ENCODE measurements at places on chromosomes 4 and X.
A peak's percentile ranks its signal among the peaks of the same experiment; 100 is the strongest.

- DNase-seq: peak; percentile 66
Observed at GRCh38 chr4:88660446-88661294, 37.0 kb downstream of the NAP1L5 start.

- DNase-seq: no peak
Observed at GRCh38 chr4:110007217-110007616, 94.5 kb downstream of the EGF start.

DNA sequence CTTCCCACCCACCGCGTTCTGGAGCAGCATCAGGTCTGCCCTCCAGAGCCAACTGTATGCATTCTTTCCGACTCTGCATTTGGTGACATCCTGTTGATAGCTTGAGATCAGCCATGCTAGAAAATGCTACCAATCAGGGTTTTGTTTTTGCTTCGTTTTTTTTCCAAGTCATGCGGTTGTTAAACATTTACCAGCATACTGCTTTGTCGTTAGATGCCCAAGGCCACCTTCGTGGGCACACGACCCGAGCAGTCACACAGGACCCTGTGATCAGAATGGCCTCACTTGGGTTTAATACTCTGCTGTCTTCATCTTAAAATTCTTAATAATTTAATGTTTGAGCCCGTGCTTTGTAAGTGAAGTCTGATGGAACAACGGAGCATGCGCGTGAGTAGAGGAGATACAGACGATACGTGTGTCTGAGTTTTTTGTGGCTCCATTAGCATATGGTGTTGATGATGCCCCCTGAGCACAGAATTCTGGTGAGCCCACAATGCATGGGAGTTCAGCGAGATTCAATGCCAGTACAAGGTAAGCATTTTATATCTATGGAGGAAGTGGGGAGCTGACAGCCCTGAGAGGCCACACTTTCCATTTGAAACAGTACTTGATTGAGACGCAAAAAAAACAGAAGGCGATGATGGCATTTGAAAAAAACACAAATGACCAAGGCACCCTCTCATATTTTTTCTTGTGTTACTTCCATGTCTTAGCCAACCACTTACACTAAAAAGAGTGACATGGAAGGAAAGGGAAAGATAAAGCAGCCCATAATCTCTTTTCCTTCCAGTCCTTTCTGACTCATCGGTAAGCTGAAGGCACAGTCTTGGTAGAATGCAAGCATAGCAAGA lies 323.6 kb downstream of the BCOR start:
- no peak for DNase-seq

GRCh38 chr4:147336252-147336651 lies 144.6 kb upstream of the EDNRA start:
- DNase-seq: no peak

DNA sequence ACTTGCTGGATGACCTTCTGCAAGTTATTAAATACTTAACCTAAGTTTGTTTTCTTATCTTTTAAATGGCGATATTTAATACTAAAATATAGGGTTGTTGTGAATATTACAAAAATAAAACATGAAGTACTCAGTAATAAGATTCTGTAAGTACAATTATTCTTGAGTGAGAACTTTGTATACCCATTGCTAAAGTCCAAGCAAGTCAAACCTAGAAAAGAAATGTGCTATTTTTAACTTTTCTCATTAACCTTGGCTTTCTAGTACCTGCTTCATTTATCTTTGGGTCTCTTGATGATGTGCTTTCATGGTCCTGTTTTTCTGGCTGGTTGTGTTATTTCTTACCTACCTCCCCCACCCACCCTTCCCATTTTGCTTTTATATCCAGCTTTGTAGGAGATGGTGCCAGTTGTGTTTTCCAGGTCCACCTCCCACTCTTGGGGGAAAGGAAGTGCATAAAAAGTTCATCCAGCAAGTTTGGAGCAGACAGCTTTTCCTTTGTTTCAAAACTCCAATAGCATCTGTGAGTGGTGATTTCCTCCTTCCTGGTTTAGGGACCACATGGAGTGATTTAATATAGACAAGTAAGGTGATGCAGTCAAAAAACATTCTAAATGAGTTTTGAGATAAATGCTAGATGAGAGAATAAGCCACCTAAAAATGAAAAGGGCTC lies 7.5 kb upstream of the CXCL8 start:
- no peak for DNase-seq

DNA sequence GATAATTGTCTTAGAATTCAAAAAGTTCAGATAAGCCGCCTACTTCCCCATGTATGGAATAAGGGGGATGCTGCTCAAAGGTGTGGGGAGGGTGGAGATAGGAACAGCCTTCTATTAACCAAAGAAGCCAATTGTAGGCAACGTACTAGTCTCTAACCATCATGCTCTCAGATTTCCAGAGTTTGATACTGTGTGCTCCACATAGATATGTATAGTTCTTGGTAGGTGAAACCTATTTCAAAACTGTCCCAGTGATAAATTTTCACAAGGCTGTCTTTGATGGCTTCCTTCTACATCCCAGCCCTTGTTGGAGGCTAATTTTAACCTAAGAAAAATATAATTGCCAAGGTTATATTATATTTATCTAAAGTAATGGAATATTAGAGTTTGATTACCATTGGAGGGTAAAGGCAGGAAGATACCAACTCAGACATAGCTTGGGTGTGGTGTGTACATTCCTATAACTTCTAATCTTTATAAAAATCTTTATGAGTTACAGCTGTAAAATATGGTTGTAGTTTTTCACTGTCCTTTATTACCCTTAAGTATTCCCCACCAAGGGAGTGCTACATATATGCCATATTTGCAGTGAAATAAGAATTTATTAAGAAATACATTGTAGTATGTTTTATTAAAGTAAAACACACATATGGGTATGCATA lies 87.7 kb downstream of the SLC4A4 start:
- no peak for DNase-seq

GRCh38 chr4:21012851-21013331 lies 312.6 kb downstream of the PACRGL start:
- DNase-seq: no peak

GRCh38 chr4:106629268-106629625 lies 260.7 kb upstream of the GIMD1 start:
- DNase-seq: peak; percentile 2

DNA sequence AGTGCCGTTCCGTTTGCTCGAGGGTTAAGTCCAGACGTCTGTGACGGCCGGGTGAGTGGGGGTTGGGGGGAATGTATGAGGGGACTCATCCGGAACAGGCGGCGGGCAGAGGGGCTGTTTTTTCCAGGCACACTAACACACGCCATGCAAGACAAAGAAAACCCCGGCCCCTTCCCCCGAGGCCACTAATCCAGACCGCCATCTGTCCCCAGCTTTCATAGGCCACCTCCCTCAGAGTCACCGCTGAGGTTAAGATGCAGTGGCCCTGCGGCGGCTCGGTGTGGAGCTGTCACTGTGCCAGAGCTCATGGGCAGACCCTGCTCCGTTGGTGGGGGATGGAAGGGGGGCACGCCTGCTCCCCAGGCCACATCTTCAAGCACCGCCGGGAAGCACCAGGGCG lies 34.1 kb downstream of the SORCS2 start:
- DNase-seq: no peak

GRCh38 chr4:158079661-158080060 lies 93.2 kb downstream of the GASK1B start:
- DNase-seq: no peak

DNA sequence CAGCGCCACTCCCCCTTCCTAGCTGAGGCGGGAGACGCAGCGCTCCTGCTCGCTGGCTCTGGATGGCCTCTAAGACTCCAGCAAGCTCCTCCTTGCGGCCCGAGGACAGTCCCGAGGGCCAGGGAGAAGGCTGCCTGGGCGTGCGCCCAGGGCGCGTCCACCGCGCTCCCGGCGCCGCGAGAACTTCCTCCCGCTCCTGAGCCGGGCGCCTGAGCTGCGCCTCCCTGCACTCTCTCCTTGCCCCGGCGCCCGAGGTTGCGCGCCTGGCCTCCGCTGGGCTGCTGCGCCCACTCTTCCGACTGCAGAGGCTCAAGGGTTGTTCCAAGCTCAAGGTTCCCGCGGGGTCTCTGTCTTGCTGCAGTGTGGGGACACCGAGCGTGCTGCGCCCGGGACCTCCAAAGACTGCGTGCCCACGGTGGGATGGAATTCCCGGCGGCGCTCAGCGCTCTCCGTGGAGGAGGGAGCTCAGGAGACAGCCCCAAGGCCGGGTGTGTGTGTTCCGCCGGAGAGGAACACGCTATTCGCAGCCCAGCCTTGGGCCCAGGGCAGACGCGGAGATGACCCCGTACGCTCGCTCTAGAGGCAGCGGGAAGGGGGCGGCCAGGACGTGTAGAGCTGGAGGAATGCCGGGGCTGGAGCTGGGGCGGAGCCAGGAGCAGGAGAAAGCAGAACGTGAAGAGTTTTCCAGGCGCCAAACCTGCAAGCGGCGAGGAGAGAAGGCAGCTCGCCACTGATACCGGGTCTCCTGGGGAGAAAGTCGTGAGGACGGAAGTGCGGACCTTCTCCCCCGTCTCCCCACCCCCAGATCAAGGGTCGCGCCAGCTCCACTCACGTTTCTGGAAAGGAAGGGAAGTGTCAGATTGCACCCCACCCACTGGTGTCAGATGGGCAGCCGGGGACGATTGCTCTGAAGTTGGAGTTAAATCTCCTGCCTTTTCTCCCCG lies at the start of gene ARHGAP6:
TSS of gene ARHGAP6 (minus strand) at position 753 of the 944 bp plus-strand sequence. CDS start 1,092 bp downstream, outside the sequence.
- DNase-seq: no peak

GRCh38 chrX:30212172-30212571 lies 3.2 kb upstream of the MAGEB2 start:
- DNase-seq: no peak

GRCh38 chr4:52713456-52713937 lies 37.7 kb downstream of the ERVMER34-1 start:
- DNase-seq: no peak

- no peak for DNase-seq
Observed at GRCh38 chr4:163663454-163664225, 169.2 kb downstream of the TMA16 start.

All from HFFc6 (cell line).